ENCODE measurements at places on chromosomes 12 and 14. TPM values are rescaled to one million over a fixed set of nuclear protein-coding genes. Genes with fewer than 3 reads are reported as not detected.

DNA sequence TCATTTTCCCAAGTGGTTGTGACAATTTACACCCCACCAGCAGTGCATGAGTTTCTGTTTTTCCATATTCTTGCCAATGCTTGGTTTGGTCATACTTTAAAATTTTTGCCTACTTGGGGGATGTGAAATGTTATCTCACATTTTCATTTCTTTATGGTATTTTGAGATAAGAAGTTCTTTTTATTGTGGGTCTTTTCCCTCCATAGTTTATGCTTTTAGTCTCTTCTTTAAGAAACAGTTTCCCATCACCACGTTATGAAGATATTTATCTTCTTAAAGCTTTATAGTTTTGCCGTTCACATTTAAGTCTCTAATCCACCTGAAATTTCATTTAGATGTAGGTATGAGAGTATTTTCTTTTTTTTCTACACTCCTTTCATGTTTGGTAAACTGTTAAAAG is 95.7 kb downstream of the PPM1A start:
- no peak overlapping the region for H3K4me3 ChIP-seq
- H3K27me3 ChIP-seq = no peaks in the 10 kb centered on the region
- DNase-seq = no peak
- no peaks in the 10 kb centered on the region for H3K36me3 ChIP-seq
- no peak overlapping the region for H3K27ac ChIP-seq
- H3K4me1 ChIP-seq = no peaks in the 10 kb centered on the region

The OR4E2 gene
- not detected for total RNA-seq

The KRT80 gene
- not detected for total RNA-seq

The FAM222A gene
- 1.1 TPM for total RNA-seq

Measured in sigmoid colon (tissue), 7 donors.